ENCODE measurements at places on chromosomes 4 and X.

GRCh38 chr4:177596035-177596434 is 153.8 kb upstream of the AGA start:
- DNase-seq: no peak

GRCh38 chr4:128951316-128951715 is 141.8 kb downstream of the JADE1 start:
- DNase-seq: no peak

DNA sequence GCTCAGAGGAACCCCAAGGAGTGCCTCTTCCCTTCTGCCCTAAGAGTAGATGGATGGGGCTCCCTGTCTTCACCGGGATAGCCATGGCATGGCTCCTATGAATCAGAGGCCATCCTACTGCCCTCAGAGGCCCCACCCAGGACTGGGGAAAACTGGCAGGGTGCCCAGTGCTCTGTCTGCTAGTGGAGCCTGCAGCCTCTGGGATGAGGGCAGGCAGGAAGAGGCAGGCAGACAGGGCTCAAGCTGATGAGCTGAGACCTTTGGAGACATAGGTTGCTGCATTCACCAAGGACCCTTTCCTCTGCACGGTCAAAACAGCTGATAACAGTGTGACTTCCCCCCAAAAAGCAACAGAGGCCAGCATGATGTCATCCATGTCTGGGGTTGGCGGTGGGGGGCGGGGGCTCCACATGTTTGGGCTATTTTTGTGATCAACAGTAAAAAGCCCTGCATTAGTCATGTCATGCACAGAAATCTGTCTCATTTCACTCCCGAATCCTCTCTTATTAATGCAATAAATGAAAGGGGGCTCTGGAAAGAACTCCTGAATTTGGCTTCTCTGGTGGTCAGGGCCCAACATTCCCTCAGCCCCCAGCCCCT is 207.6 kb upstream of the MAMLD1 start:
- no peak for DNase-seq

DNA sequence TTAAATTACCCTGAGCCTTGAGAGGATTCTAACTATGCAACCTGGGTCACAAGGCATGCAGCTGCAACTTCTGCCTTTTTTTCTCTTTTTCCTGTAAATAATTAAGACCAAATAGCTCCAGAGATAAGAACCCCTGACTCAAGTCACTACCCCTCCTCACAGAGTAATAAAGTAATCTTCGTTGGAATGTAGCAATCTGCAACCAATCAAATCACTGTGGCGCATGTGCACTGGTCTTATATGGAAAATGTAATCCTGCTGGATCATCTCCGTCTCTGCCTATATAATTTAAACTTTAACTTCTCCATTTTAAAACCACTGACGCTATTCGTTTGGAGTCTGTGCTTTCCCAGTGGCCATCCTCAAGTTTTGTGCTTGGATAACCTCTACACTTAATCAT is 6.1 kb upstream of the EFHC2 start:
- DNase-seq: no peak

DNA sequence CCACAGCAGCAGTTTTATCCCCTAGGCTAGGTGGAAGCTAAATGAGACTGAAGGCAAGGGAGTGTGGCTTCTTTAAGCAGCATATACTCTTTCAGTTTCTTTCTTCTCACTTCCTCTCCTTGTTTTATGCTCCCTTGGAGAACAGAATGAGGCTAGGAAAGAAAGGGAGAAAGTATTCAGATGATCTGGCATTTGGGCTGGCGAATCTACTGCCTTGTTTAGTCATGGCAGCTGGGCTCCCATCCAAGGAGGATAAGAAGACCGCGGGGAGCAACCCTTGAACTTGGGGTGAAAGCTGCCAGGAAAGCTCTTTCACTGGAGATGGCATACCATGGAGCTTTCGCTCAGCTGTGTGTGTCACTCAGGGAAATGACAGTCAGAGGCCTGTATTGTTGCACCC is 72.1 kb downstream of the ARHGEF38 start:
- DNase-seq: no peak

GRCh38 chrX:6446582-6446981 is 88.3 kb downstream of the VCX3A start:
- no peak for DNase-seq

GRCh38 chrX:68719181-68719903 is 71.9 kb downstream of the STARD8 start:
- no peak for DNase-seq

DNA sequence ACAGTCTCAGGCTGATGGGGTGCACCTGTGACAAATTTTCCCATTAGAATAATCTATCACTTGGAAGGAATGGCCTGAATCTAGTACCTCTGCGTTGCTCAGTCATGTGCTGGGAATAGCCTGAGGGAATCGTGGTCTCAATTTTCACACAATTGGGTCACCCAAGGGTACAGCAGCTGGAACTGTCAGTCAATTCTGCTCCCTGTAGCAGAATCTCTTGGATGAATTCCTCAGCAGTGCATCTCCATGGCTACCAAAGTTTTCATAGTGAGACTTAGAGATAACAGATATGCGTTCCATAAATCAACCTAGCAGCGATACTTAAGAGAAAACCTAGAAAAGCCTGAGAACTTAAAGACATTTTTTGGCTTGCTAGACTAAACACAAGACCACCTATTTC is 288.7 kb upstream of the CTSO start:
- DNase-seq: no peak

- no peak for DNase-seq
These were observed 872.4 kb downstream of the C4orf33 start for GRCh38 chr4:129968366-129968765.

DNA sequence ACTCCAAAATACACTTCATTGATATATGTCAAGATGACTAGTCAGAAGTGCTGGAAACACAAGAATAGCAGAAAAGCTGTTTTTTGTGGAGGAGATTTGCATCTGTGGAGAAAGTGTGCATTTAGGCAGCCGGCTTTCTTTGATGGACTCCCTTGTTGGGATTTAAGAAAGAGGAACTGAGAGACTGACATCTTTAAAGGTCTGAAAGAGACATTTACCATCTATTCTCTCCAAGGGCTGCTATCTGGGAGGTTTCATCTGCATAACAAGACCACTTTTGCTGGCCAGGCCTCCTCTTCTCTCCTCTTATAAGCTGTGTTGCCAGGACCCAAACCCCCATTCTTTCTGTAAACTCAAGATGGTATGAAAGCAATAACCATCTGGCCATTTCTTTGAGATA is 1065.0 kb downstream of the NLGN4X start:
- DNase-seq: no peak

GRCh38 chrX:20218836-20219505 is 47.7 kb downstream of the RPS6KA3 start:
- no peak for DNase-seq

DNA sequence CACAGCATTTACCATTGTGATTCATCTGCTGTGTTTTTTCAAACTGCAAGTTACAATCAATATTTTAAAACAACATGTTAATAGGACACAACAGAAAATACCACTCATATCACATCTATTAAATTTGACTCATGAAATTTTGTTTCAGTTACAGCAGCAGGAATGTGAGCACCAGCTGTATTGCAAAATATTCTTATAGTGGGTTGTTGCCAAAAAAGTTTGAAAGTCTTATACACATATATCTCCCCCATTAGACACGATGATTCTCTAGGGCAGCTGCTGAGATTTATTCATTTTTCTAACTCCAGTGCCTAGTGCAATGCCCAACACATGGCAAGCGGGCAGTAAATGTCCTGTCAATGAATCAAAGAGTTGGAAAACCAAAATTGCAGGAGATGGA is 26.6 kb upstream of the NKX3-2 start:
- DNase-seq: no peak

- DNase-seq: no peak
These were observed 28.6 kb downstream of the TRPC3 start for GRCh38 chr4:121923306-121923705.

DNA sequence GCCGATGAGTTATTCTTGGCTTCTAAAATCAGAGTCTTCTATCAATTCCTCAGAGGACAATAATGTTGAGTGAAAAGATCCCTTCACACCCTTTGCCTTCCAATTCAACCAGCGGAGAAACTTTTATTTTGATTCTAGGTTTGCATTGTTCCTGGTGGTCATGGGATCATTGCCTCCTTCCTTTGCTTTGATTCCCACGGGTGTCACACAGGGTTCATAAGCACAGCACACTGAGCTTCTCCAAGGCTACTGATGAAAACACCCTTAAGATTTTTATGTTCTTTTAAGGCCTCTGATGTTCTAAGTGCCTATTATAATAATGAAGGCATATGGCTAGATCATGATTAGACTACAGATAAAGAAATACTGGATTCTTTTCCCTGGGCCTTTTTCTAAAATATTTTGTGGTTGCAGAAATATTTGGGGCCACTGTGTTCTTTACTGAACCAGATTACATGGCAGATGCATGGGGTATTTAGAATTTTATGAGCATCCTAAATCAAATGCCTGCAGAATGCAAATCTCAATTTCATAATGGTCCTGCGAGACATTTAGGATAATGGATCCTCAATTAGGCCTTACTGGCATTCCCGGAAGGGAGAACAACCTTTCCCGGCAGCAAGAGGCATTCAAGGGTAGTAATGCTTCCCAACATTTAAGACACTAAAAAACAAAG is 43.9 kb upstream of the FGFBP2 start:
- DNase-seq: no peak

- no peak for DNase-seq
These were observed 14.5 kb downstream of the TBCK start for GRCh38 chr4:106301393-106302061.
